ENCODE measurements at places on chromosomes 13 and 19.

DNA sequence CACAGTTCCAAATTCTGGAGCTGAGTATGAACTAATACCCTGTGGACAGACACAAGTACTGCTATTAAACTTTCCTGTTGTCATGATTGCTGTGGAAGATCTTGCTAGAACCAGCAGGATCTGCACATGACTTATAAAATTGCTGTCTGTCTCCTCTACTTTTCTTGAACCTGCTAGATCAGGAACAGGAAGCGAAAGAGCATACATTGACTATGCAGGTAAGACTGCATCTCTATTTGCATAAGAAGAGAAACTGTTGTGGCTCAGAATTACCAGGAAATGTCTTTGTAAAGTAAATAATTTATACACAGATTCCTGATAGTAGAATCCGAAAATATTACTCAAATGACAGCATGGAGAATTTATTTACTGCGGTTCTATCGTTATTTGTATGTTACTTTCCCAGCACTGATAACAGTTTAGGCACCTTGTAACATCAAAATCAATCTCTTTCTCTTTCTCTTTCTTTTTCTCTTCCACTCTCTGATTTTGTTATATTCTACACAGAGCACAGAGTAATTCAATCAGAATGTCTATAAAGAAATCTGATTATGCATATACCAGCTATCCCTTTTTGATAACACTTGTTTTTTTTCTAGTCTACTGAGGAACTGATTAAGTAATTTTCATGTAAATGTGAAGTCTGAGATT, 226.5 kb downstream of the MYO16 start:
- no peak for DNase-seq

DNA sequence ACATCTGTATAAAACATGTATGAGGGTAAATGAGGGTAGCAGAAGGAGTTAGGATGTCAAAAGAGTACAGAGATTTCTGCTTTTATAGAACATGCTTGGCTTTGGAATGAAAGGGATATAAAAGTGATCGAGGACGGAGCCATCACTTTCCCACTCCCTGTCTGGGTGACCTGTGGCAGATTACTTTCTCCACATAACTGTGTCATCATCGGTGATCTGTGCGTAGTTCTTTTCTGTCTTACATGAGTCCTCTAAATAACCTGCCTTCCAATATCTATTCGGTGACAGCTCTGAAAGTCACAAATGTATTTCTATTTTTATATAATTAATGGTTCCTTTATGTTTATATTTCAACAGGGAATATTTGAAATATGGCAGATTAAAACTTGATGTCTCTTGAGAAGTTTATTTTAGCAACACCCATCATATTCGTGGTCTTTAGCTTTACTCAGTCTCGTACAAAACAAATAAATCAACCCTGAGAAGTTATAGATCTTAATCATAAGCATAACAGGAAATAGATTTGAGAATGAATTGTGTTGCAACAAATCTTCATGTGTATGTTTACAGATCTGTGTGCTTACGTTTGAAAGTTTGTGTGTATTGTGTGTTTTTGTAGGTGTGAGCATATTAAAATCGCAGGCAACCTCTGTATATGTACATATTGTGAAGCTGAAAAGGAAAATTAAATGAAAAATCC, 1094.3 kb downstream of the EFNB2 start:
- DNase-seq, result peak; percentile 11

GRCh38 chr19:19319732-19320360, 463 bp downstream of the SUGP1 start:
- DNase-seq, result no peak

DNA sequence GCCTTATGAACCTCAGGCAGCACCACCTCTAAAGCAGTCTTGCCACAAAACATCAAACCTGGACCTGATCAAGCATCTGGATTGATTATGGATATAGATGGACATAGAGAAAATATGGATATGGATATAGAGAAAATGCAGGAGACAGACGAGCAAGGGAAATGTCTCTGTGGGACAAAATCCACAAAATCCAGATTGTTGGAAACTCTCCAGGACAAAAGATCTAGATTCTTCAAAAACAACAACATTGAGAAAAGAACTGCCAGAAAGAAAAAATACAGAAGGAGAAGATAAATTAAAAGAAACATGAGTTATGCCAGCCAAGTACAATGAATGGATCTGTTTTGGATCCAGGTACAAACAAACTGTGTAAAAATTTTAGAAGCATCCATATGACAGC, 1176.5 kb downstream of the UQCRFS1 start:
- DNase-seq, result no peak

GRCh38 chr19:17404621-17405249, 695 bp downstream of the BST2 start:
- DNase-seq, result no peak

DNA sequence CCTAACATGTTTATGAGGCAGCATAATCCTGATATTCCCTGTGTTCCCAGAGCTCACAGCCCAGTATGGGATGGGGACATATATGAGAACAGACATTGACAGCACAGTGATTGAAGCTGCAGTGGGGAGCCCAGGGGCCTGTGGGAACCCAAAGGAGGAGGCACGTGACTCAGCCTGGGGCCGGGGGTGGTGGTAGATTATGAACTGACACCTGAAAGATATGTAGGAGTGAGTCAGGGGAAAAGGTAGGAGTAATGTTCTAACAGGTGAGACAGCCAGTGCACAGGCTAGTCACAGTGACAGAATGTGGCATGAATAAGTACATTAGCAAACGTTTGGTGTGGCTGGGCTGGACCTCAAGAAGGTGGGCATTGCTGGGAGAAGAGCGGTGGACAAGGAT, 29.0 kb downstream of the CKM start:
- DNase-seq, result no peak

DNA sequence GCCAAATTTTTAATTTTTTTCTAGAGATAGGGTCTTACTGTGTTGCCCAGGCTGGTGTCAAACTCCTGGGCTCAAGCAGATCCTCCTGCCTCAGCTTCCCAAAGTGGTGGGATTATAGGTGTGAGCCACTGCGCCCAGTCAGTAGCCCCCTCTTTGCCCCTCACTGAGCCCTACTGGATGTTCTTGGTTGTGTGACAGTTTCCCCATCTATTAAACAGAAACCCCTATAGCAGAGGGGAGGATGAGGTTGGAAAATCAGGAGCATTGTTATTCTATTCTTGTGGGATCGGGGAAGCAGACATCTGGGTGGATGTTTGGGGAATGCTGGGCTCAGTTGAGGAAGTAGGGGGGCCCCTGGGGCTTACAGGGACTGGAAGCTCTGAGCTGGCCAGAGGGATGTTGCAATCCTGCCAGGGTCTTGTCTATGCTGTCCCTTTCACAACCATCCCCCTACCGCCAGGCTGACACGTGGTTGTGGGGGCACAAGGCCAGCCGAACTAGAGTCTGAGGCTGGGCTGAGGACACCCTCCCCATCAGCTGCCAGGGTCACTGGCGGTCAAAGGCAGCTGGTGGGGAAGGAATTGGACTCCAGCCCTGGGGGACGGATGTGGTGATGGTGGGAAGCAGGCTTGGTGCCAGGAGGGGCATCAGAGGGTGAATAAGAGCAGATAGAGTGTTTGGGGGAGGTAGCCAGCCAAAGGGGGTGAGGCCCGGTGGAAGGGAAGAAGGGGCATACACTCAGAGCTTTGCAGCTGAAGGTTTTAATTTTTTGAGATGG, 10.9 kb downstream of the APOC1 start:
- peak; percentile 82 for DNase-seq

DNA sequence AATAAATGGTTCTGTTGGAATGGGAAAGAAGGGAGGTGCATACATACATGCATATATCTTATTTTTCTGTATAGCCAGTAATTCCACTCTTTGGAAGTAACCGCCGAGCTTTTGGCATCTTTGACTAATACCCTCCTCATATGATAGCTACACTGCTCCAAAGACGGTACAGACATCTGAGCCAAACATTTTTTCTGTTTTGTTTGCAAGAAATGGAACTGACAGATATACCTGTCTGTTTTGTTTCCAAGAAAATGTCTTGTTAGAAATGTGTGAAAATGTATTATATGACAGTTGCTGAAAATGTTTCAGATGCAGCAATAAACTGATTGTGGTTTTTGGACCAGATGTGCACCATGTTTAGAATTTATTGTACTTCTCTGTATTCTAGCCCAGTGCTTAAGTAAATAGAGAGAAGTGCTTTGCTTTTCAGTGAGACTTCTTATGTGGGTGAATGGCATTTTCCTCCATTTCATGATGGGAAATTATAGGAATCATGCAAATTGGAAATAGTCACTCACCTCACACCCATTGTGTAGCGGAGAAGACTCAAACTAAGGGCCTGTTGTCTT, 396.9 kb downstream of the KCNRG start:
- DNase-seq, result peak; percentile 49

GRCh38 chr19:42092350-42092749, 16.4 kb downstream of the ZNF574 start:
- DNase-seq, result no peak

DNA sequence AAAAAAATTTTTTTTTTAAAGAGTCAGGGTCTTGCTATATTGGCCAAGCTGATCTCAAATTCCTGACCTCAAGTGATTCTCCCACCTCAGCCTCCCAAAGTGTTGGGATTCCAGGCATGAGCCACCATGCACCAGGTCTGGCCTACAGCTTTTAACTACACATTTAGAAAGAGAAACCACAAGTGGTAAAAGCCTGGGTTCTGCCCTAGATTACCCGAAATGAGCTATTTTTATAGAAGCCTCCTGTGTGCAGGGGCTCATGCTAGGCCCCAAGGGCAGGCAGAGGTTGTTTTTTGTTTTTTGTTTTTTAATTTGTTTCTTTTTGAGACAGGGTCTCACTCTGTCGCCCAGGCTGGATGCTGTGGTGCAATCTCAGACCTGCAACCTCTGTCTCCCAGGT, 14.0 kb upstream of the MYADM start:
- no peak for DNase-seq

DNA sequence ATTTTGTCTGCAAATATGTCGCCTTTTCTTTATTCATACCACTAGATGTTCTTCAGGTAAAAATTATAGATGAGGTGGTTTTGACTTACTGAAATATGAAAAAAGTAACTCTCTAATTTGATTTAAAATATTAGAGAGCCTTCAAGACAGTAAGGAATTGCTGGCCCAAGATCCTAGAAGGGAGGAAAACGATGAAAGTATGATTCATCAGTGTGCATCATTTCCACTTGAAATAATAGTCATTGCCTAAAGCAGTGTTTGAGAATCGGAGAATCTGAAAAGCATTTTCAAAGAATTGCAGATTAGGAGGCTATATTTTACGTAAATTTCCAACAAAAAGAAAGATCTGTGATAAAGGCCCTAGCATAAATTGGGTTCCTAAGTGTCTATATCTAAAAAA, 1707.9 kb upstream of the PRR20A start:
- DNase-seq, result no peak

GRCh38 chr13:64688893-64689677, 2541.1 kb downstream of the PCDH9 start:
- DNase-seq, result peak; percentile 45

DNA sequence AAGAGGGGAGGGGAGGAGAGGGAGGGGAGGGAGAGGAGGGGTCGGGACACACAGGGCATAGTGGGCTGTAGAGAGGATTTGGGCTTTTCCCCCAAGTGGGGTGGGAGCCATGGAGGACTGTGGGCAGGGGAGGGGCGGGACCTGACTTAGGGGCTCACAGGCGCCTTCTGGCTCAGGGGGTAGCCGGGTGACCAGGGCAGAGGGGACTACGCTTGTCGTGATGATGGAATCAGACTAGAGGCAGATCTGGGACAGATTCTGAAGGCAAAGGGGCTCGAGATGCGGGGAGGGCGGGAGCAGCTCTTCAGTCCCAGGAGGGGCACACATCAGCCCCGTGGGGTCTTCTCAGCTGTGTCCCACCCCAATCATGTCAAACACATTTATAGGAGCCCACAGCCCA, 13.5 kb downstream of the NDUFA11 start:
- no peak for DNase-seq

Measured in foreskin fibroblast (primary cell).